ENCODE measurements at places on chromosomes 1 and 21.

- H3K27ac ChIP-seq = no peak overlapping the region
- DNase-seq = no peak
- H3K36me3 ChIP-seq = no peaks in the 10 kb centered on the region
- no peak overlapping the region for H3K4me3 ChIP-seq
These were observed 72.8 kb downstream of the MRPL37 start for GRCh38 chr1:54272772-54273091.

GRCh38 chr1:19067182-19067911 is 110.9 kb upstream of the IFFO2 start:
- peaks cover 3% of the 10 kb centered on the region for H3K4me1 ChIP-seq
- DNase-seq = no peak
- H3K36me3 ChIP-seq = no peaks in the 10 kb centered on the region
- H3K4me3 ChIP-seq = no peak overlapping the region

- no peak overlapping the region for H3K4me3 ChIP-seq
- no peaks in the 10 kb centered on the region for H3K36me3 ChIP-seq
- no peaks in the 10 kb centered on the region for H3K27me3 ChIP-seq
- no peak for DNase-seq
- H3K4me1 ChIP-seq = peaks cover 1% of the 10 kb centered on the region
These were observed 43.6 kb downstream of the RAP1GAP start for GRCh38 chr1:21625390-21626190.

GRCh38 chr1:107979926-107980325 is 14.9 kb upstream of the VAV3 start:
- H3K4me3 ChIP-seq = no peak overlapping the region
- H3K36me3 ChIP-seq = no peaks in the 10 kb centered on the region
- no peak overlapping the region for H3K27ac ChIP-seq
- no peaks in the 10 kb centered on the region for H3K4me1 ChIP-seq

GRCh38 chr1:229153955-229154548 is 116.9 kb upstream of the RAB4A start:
- H3K4me1 ChIP-seq = peaks cover 4% of the 10 kb centered on the region
- no peak overlapping the region for H3K27ac ChIP-seq
- H3K36me3 ChIP-seq = no peaks in the 10 kb centered on the region
- no peak overlapping the region for H3K4me3 ChIP-seq
- DNase-seq = no peak

DNA sequence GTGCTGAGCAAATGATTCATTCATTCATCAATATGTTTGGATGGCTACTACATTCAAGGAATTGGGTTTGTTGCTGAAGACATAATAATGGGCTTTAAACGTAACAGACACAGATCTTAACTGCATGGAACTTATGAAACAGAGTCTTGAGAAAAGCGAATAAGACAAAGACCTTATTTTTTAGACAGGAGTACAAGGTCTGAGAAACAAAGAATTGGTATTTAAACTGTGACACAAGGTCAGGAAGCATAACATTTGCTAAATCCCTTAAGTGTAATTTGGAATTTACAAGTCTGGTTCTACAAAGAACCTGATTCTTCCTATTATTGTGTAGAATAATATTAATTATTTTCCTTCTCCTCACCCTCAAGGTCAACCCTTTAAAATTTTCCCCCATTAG is 565.4 kb upstream of the RGS18 start:
- H3K27ac ChIP-seq = no peak overlapping the region
- no peak overlapping the region for H3K4me3 ChIP-seq
- no peaks in the 10 kb centered on the region for H3K36me3 ChIP-seq
- H3K27me3 ChIP-seq = no peaks in the 10 kb centered on the region
- no peaks in the 10 kb centered on the region for H3K4me1 ChIP-seq

GRCh38 chr1:230563591-230563990 is 78.7 kb upstream of the COG2 start:
- no peaks in the 10 kb centered on the region for H3K36me3 ChIP-seq
- no peak overlapping the region for H3K27ac ChIP-seq
- no peaks in the 10 kb centered on the region for H3K27me3 ChIP-seq
- no peak overlapping the region for H3K4me3 ChIP-seq
- no peak for DNase-seq
- H3K4me1 ChIP-seq = no peaks in the 10 kb centered on the region

- H3K27me3 ChIP-seq = no peaks in the 10 kb centered on the region
- H3K27ac ChIP-seq = no peak overlapping the region
- no peaks in the 10 kb centered on the region for H3K36me3 ChIP-seq
These were observed 478.1 kb downstream of the TTLL7 start for GRCh38 chr1:83520797-83521196.

DNA sequence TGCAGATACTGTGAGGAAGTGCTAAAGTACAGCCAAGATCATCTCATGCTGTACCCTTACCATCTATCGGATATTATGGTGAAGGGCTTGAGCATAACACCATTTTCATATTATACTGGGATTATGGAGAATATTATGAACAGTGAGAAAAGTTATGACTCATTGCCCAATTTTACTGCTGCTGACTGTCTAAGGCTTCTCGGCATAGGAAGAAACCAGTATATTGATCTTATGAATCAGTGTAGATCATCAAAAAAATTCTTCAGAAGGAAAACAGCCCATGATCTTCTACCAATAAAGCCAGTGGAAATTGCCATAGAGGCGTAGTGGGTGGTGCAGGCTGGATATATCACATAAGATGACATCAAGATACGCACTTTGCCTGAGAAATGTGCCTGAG is 47.7 kb downstream of the PPIAL4G start:
- no peak overlapping the region for H3K27ac ChIP-seq
- no peaks in the 10 kb centered on the region for H3K27me3 ChIP-seq
- H3K4me3 ChIP-seq = no peak overlapping the region
- DNase-seq = no peak
- H3K36me3 ChIP-seq = 0 out of 2 replicates have a peak, but pooled peaks cover 3% of the 10 kb centered on the region
- H3K4me1 ChIP-seq = peaks cover 3% of the 10 kb centered on the region

DNA sequence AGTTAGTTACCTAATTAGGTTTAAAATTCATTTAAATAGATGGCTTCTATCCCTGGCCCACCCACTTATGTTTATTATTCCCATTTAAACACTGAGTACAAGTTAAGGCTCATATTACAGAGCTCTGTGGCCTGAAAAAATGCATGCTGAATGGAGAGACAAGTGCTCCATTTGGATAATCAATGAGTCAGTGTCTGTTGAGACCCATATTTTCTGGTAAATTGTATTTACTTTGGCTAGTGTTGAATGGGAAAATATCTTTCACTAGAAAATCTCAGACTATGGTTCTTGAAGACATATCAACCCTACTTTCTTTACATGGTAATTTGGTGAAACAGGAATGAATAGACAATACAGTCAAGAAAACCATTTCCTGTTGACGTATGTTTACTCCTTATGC is 356.0 kb downstream of the S1PR1 start:
- H3K27me3 ChIP-seq = no peaks in the 10 kb centered on the region
- no peaks in the 10 kb centered on the region for H3K36me3 ChIP-seq
- H3K4me3 ChIP-seq = no peak overlapping the region
- no peak for DNase-seq

DNA sequence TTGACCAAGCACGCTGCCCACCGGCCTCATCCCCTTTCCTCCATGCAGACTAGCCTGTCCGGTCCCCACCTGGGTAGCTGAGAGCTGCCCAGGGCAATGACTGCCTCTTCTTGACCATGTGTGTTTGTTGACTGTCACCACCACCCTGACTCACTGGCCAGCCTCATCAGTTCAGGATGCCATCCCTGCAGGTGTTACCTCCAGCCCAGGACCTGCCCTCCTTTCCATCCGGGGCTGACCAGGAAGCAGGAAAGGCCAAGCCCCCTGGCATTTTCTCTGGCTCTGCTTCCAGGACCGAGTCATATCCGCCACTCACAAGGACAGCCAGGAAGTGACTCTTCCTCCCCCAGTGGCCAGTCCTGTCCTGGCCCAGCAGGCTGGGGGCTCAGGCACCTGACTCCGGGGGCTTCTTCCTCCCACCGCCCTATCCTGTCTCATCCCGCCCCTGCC is 17.1 kb downstream of the EPHA2 start:
- H3K27me3 ChIP-seq = no peaks in the 10 kb centered on the region
- peaks cover 4% of the 10 kb centered on the region for H3K4me1 ChIP-seq
- peaks cover 28% of the 10 kb centered on the region for H3K36me3 ChIP-seq

DNA sequence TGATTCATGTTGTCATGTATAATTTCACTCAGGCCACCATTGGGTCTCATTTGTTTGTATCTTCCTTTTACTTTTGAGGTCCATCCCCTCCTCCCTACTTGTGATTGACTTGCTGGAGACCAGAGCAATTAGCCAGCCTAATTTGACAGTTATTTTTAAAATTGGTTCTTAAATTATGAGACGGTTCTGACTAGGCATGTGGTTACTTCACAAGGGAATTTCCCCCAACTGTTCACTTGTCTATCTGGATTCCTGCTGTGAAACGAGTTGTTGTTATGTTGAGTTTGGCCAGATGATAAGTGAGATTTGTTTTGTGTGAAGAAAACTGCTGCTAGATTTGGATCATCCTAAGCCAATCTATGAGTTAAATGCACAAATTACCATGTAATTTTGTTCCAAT is 359.1 kb downstream of the BARHL2 start:
- H3K27ac ChIP-seq = no peak overlapping the region
- no peaks in the 10 kb centered on the region for H3K36me3 ChIP-seq
- DNase-seq = no peak
- H3K4me1 ChIP-seq = no peaks in the 10 kb centered on the region
- no peaks in the 10 kb centered on the region for H3K27me3 ChIP-seq

DNA sequence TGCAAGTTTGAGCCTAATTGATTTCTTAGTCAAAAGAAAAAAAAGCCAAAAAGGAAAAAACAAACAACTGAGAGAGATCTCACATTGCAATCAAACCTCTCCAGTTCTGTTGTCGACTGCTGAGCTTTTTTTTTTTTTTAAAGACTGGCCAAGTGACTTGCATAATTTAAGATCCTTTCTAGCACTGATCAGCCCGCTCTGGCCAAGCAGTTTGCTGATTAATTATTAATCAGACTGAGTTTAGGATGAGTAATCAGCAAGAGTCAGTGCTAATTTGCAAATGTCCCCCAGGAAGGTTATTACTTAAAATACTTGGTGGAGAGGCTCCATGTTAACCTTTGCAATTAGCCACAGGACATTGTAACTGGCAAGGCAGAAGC is 39.3 kb downstream of the HMGB4 start:
- H3K27ac ChIP-seq = no peak overlapping the region
- DNase-seq = no peak
- H3K4me3 ChIP-seq = no peak overlapping the region
- no peaks in the 10 kb centered on the region for H3K4me1 ChIP-seq

DNA sequence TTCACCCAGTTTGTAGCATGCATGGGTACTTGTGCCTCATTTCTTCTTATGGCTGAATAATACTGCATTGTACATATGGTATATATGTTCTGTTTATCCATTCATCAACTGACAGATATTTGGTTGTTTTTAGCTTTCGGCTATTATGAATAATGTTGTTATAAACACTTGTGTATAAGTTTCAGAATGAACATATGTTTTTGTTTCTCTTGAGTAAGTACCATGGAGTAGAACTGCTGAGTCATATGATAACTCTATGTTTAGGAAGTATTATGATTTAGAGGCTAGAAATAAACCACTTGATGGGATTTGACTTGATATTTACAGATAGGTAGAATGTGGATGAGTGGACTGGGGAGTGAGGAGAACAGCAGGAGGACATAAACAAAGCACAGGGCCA is 48.6 kb downstream of the WNT2B start:
- H3K27me3 ChIP-seq = no peaks in the 10 kb centered on the region
- no peaks in the 10 kb centered on the region for H3K36me3 ChIP-seq
- H3K27ac ChIP-seq = no peak overlapping the region
- H3K4me1 ChIP-seq = no peaks in the 10 kb centered on the region
- no peak overlapping the region for H3K4me3 ChIP-seq
- DNase-seq = no peak

DNA sequence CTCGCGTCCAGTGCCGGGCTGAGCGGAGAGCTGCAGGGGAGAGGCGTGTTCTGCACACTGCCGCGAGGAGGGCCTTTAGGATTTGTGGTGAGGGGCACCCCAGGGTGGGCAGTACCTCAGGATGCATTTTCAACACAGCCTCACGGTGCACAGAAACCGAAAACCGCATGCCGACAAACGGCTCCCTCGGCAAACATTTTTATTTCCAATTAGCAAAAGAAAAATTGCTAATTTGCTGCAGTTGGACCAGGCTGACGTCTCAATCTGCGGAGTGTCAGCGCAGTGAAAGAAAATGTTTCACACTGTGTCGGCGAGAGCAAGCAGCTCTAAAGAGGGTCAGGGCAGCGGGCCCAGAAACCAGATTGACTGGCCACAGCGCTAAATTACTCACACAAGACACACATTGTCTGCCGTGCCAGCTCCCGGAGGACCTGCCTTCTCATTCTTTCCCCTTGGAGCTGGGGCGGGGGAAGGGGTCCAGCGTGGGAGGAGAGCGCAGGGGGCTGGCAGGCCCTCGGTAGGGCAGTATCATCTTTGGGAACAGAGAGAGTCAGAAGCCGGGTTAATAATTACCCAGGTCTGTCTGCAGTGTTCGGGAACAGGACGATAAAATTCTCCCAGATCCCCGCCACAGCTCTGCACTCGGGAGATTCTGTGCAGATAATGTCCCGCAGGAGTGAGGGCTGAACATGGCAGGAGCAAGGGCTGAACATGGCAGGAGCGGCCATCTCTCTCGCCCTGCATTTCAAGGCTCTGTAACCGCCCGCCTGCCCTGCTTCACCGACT is 150.2 kb downstream of the PRDM16 start:
- H3K27me3 ChIP-seq = no peaks in the 10 kb centered on the region
- H3K27ac ChIP-seq = no peak overlapping the region
- DNase-seq = no peak

GRCh38 chr1:2555634-2556276 is 416 bp upstream of the TNFRSF14 start:
- no peak overlapping the region for H3K4me3 ChIP-seq
- peaks cover 1% of the 10 kb centered on the region for H3K4me1 ChIP-seq
- no peaks in the 10 kb centered on the region for H3K27me3 ChIP-seq
- DNase-seq = no peak

- H3K27ac ChIP-seq = no peak overlapping the region
- no peak overlapping the region for H3K4me3 ChIP-seq
- no peak for DNase-seq
These were observed 134.4 kb upstream of the SMYD2 start for GRCh38 chr1:214146523-214146922.

- no peak overlapping the region for H3K4me3 ChIP-seq
- no peaks in the 10 kb centered on the region for H3K36me3 ChIP-seq
- H3K27me3 ChIP-seq = no peaks in the 10 kb centered on the region
- no peak overlapping the region for H3K27ac ChIP-seq
- DNase-seq = no peak
These were observed 92.7 kb downstream of the TENT5C start for GRCh38 chr1:117698398-117699160.

- no peak overlapping the region for H3K4me3 ChIP-seq
- H3K36me3 ChIP-seq = no peaks in the 10 kb centered on the region
- 0 out of 2 replicates have a peak, but pooled peaks cover 1% of the 10 kb centered on the region for H3K4me1 ChIP-seq
- no peak overlapping the region for H3K27ac ChIP-seq
- no peaks in the 10 kb centered on the region for H3K27me3 ChIP-seq
These were observed 56.1 kb downstream of the COL6A1 start for GRCh38 chr21:46037331-46038325.

DNA sequence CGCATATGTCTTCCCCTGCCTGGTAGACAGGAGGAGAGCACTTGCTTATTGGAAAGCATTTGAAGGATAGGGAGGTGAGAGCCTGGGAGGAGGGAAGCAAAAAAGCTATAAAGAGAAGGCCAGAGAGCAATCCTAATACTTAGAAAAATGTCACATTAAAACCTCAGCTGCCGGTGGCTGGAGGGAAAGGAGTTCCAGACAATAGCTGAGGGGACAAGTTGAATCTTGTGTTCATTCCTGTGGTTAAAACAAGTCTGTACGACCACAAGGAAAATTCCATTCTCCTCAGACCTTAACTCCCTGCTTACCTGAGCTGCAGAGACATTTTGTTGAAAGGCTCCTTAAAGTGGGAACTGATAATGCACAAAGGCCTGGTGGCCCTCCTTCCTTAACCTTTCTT is 218.8 kb upstream of the CAMK1G start:
- H3K4me1 ChIP-seq = 0 out of 2 replicates have a peak, but pooled peaks cover 3% of the 10 kb centered on the region
- no peaks in the 10 kb centered on the region for H3K36me3 ChIP-seq
- H3K27me3 ChIP-seq = no peaks in the 10 kb centered on the region
- no peak overlapping the region for H3K4me3 ChIP-seq
- DNase-seq = no peak

Measured in iPS DF 6.9 (cell line).